ENCODE measurements at places on chromosomes 12 and 14.
A peak's percentile ranks its signal among the peaks of the same experiment; 100 is the strongest.

GRCh38 chr14:31950764-31951637, 126.1 kb upstream of the ARHGAP5 start:
- DNase-seq: no peak

DNA sequence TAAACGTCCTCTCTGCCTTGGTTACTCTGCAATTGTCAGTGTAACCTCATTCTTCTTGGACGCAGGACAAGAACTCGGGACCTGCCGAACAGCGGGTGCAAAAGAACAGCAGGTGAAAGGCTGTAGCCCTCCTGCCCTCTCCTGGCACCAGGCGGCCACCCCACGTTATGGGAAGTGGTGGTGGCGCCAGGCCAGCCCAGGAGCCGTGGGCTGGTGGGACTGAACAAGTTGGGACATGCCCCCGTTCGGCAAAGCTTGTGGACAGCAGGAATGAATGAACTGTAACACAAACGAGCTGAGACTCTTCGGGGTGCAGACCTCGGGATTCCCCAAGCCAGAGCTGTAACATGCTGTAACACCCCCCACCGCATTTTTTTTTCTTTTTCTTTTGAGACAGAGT, 6.6 kb upstream of the M6PR start:
- DNase-seq: no peak

- DNase-seq: no peak
Observed at GRCh38 chr14:97196336-97196735, 399.2 kb downstream of the VRK1 start.

- no peak for DNase-seq
Observed at GRCh38 chr14:76844223-76844622, 18.0 kb downstream of the LRRC74A start.

GRCh38 chr12:53603804-53604203, 22.4 kb downstream of the ATF7 start:
- no peak for DNase-seq

GRCh38 chr14:53501361-53502211, 348.5 kb upstream of the DDHD1 start:
- DNase-seq: no peak

- no peak for DNase-seq
Observed at GRCh38 chr14:105386581-105387529, 11.5 kb upstream of the TEX22 start.

- DNase-seq: no peak
Observed at GRCh38 chr14:104343294-104343625, 204.9 kb downstream of the KIF26A start.

DNA sequence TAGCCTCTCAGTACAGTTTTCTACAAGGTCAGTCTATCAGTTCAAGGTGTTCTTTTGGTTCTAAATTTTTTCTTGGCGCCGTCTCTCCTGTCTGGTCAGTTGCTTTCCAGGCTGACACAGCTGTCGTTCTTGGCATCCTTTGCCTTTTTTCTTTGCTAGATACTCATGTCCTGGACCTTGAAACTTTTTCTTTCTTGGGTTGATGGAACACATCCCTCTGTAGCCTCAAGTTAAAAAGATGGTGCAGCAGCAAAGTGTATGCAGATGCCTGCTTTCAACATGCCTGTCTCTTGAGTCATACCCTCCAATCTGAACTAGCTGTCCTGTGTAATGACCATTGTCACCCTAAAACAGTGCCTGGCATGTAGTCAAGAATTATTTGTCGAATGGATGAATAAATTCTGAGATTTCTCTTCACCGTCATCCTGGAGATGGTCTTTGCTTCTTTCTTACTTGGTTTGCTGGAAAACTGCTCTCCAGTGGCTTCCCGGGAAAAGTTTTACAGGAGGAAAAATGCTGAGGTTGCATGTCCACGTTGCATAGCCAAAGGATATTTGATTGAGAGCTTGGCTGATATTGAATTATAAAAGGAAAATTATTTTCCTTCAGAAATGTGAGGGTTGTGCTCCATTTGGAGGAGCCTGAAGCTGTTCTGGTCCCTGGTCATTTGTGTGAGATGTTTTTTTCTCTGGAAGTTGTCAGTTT, 4.6 kb downstream of the NYNRIN start:
- no peak for DNase-seq

- DNase-seq: no peak
Observed at GRCh38 chr14:95946867-95947266, 70.2 kb downstream of the TUNAR start.

DNA sequence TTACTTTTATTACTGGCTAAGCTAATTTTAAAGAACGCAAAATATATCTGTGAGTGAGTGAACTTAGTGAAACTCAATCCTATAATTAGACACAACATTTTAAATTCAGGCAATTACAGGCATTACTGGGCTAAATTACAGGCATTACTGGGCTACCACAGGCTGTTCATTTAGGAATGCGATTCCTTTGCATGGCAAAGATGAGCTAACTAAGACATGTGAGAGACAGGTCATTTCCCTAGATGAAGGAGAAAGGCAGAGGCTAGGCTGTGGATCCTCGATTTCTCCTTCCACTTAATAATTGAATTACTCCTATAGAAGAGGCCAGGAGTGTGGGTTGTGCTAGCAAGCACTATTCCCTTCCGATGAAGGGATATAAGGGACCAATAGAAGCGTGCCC, 429.4 kb upstream of the LMO3 start:
- DNase-seq: no peak

DNA sequence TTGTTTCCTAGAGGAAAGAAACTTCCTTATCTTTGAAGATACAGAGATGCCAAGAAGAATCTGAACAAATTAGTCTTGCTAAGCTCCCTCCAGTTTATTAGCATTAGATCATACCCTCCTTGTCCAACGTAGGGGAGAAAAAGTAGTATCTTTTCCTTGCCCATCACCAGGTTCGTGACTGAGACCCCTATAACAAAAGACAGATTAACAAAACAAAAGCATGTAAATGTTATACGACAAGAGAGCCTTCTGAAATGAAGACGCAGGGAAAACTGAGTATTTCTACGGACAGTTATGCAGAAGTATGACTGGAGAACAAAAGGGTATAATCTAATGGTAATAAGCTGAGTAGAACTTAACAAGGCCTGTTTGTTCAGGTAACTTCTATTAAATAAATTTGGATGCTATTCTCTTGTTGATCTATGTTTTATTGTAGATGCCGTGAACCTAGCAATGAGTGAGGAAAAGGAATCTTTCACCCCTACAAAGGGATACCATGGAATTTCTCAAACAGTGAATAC, 2.9 kb upstream of the CLEC7A start:
- no peak for DNase-seq

- peak; percentile 76 for DNase-seq
Observed at GRCh38 chr12:113245695-113246477, 24.6 kb downstream of the TPCN1 start.

DNA sequence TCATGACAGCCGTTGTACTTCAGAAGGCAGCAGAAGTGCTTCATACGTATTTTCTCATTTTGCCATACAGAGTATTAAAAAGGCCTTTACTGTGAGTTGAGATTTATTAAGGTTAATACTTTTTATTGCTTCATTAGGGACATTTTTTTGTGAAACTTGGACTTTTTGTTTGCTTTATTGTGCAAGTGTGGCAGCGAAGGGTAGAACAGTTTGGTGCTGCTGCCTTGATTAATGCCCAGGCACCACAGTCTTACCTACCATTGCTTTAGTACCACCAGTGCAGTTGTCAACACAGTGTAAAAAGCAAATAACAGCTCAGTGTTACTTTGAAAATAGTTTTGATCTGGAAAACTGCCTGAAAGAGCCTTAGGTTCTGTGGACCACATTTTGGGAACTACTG, 147.4 kb downstream of the PCNX1 start:
- no peak for DNase-seq

All from H1 (cell line).